T-helper 22 cell (primary cell): ENCODE measurements at places on chromosomes 2 and 18.
A peak's percentile ranks its signal among the peaks of the same experiment; 100 is the strongest.

- no peak for DNase-seq
Observed at GRCh38 chr2:134536296-134536695, 182.5 kb downstream of the TMEM163 start.

DNA sequence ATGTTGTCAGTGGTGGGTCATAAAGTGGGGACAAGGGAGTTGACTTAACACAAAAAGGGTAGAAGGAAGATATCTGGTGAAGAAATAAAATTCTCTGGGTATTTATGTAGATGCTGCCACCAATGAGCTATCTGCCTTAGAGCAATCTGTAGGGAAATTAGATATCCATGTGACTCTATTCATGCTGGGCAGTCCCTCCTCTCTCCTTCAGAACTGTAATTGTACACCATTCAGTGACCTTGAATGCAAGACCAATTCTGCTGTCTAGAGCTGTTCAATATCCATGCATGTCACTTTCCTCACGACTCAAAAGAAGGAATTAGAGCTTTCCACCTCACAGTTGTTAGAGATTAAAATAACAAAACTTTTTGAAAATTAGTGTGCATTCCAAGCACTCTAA is 28.6 kb upstream of the TDRD15 start:
- no peak for DNase-seq

DNA sequence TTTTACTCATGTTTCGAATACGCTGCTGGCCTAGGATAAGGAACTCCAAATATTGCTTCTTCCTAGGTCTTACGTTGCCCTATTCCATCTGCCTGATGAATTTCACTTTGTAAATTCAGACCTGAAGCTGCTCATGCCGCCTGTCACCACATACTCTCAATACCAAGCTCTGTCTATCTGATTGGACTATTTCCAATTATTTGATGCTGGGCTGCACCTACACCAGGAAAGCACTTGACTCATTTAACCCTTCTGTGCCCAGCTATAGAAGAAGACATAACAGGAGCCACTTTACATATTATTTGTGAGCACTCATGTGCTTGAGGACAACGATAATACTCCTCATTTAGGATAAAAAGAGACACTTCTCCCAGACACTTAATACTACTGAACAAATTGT is 1293.9 kb upstream of the LRRTM1 start:
- no peak for DNase-seq

DNA sequence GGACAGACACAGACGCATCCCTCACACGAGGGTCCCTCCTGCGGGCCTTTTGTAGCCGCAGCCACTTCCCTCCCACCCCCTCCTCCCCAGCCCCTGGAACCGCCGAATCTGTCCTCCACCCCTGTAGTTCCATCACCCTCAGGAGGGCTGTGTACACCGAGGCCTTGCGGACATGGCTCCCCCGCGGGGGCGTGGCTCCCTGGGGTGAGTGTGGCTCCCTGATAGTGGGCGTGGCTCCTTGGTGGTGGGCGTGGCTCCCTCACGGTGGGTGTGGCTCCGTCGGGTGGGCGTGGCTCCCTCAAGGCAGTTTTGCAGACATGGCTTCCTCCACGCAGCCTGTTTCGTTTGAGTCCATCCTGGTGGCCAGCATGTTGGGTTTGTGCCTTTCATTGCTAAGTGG is 420.7 kb upstream of the SALL3 start:
- DNase-seq, result no peak

GRCh38 chr2:88683160-88684021 is 8.1 kb upstream of the RPIA start:
- no peak for DNase-seq

DNA sequence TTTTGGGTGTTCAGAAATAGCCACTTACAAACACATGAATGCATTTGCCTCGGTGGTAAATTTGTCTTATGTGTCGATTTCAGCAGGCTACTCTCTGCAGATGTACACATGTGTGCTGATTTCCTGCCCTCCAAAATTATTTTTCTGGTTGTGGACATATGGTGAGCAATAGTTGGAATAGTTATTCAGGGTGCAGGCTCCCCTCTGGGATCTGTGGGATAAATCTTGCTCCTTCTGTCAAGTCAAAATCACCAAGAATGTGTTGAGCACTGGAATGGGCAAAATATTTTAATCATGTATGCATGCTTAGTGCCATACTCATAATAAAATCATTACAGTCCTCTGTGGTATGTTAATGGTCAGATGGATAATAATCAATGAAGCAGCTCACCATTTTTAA is 684.5 kb downstream of the BCL11A start:
- DNase-seq, result no peak

DNA sequence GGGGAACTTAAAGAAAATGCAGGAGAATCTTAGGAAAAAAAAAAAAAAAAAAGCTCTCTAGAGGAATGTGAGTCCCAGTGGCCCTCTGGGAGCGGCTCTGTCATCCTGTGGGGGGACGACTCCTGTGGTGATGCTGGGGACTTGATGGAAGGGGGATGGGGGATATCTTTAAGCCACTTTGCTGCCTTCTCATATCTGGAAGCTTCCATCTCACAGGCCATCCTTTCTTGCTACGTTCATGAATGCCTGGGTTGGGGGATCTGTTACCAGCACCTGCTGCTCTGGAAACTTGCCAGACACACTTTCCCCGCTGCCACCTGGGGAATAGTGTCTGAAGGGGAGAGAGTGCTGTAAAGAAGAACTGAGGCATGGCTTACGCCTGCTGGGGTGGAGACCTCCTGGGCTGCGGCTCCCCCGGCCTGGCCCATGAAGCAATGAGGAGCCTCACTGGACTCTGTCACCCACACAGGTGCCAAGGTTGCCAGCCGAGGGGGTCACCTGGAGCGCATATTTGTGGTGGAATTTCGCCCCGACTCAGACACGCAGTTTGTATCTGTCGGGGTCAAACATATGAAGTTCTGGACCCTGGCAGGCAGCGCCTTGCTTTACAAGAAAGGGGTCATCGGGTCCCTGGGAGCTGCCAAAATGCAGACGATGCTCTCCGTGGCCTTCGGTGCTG is 92.8 kb downstream of the RTN4 start:
- DNase-seq, result no peak

DNA sequence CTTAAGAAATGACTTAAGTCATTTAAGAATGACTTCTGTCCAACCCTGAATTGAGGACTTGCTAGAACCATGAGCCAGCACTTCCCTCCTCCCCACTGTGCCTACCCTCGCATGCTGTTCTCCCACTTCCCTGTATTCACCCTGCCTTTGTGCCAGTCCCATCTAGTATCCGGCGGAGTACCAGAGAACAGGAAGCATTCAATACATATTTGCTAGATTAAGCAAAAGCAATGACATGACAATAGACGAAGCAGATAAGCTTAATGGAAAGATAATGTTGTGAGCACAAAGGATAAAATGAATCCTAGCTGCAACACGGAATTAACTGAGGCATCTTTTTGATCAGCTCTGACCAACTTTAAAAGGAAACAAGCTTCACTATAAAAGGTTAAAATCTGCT is 328.5 kb downstream of the TDRD15 start:
- DNase-seq, result no peak

- DNase-seq, result no peak
Observed at GRCh38 chr2:220065581-220065980, 438.2 kb downstream of the SLC4A3 start.

GRCh38 chr2:91477731-91478672 is 2786.5 kb downstream of the RPIA start:
- DNase-seq, result peak; percentile 29

DNA sequence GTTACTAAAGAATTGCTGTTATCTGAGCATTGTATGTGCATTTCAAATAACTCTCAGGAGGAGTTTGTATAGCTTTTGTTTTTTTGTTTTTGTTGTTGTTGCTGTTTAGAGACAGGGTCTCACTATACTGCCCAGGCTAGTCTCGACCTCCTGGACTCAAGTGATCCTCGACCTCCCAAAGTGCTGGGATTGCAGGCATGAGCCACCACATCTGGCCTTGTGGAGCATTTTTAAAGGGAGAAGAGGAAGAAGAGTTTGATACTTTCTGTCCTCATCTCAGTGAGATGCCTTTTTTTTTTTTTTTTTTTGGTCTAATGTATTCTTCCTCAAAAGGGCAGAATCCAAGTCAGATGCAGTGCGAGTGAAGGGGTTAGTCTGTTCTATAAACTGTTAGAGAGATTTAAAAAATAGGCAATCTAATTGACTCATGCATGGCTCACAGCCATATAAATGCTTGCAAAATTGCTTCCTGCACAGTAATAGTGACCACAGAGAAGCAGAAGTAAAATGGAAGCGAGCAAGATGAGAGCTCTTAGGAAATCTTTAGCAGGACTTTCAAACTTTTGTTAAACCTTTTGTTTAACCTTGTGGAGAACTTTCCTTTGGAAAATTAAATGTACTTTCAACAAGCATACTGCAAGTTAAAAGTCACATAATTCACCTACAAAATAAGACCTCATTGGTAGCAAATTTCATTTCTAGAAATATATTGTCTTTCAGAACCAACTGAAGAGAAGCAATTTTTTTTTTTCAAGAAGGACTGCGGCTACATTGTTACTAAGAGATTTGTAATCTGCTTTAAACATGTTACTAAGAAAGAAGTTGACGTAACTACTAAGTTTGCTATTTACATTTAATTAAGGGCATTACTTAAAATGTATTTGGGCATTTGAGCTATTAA is 52.3 kb upstream of the ROCK1 start:
- no peak for DNase-seq

- DNase-seq, result no peak
Observed at GRCh38 chr2:19274439-19274838, 84.0 kb downstream of the OSR1 start.

GRCh38 chr18:47410139-47410538 is 158.7 kb upstream of the SKOR2 start:
- DNase-seq, result no peak

- no peak for DNase-seq
Observed at GRCh38 chr2:160942476-160943142, 217.6 kb upstream of the TANK start.

GRCh38 chr2:238406221-238406997 is 20.3 kb upstream of the ASB1 start:
- no peak for DNase-seq

GRCh38 chr2:190947711-190948251 is 66.2 kb downstream of the STAT1 start:
- DNase-seq, result no peak
